ENCODE measurements at places on chromosomes 6 and 20.
A peak's percentile ranks its signal among the peaks of the same experiment; 100 is the strongest.

DNA sequence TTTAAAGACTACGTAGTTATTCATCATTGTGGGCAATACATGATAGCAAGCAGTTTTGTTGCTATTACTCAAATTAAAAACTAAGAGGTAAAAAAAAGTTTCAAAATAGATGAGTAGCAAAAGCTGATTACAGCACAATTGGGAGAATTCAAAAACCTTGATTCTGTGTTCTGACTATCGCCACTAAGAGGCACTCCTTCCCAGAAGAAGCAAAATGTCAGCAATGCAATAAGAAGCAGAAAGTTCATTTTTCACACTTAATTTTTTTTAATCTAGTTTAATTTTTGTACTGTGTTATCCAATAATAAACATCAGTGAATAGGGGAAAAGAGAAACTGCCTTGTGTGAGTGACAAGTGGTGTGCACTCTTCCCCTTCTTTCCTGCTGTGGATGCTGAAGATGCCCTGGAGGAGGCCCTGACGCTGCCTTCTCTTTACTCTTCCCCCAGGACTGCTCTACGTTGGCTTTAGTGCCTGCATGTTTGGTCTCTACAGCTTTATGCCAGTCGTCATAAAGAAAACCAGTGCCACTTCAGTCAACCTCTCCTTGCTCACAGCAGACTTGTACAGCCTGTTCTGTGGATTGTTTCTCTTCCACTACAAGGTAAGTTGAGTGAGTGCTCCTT, 263.2 kb upstream of the PLN start:
- DNase-seq: no peak

DNA sequence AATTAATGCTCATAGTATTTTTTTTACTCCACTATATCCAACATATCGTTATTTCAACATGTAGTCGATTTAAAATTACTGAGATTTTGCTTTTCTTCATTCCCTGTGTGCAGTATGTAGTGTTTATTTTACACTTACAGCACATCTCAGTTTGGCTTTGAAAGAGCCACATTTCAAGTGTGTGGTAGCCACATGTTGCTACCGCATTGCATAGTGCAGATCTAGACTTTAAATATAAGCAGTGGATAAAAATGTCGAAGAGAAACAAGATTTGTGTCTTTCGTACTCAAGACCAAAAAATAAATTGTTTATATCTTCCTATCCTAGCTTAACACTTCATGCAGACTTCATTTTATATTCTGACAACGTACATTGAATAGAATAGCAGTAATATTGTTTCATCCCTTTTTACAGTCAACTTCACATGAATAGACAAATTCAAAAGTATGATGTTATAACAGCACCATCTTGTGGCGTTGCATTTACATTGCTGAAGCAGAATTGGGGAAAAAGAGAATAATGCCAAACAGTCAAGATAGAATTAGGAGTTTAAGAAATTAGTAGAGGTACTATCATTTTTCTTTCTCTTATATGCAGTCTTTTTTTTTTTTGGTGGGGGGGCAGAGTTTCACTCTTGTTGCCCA, 29.9 kb downstream of the FBXO5 start:
- no peak for DNase-seq

DNA sequence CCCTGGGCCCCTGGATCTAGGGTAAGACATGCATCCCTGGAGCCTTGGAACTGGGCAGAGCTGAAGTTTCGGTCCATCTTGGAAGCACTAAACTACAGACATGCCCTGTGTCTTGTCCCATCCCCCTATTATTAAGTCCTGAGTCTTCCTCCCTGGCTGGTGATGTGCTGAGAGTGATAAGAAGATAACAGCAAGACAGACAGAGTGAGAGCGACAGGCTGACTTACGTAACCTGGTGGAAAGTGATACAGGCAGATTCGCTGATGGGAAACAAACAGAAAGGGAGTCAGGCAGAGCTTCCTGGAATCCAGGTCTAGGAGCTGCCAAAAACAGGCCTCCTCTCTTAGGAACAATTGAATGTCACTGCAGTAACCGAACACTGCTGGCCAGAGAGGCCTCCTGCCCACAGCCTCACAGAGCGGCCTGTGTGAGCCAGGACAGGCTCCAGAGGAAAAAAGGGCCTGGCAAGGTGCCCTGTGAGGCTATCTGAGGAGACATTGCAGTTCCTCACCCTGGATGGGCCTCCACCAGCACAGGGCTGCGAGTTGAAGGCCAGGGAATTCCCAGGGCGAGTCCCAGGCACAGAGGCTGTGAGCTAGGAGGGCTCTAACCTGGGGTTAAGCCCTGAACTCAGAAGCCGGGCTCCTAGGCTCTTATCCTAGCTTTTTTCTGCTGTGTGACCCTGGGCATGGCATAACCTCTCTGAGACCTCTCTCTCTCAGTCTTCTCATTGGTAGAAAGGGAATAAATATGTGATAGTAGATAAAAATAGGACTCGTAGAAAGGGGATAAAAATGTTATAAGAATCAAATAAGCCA, 34.2 kb upstream of the B4GALT5 start:
- DNase-seq: no peak

DNA sequence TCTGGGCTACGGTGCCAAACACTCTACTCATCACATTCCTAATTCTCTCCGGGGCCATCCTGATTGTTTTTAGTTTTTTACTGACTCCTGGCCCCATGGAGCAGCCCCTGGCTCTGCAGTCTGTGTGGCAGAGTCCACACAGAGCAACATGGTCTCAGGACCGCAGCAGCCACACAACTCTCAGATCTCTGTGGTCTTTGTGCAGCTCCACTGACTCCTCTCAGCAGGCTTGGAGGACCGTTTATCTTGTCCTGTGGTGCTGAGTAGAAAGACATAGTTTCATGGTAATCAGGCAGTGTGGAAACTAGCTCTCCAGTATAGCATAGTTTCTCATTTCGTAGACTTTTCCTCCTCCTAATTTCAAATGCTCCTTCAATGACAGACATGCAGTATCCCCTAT, 168.4 kb downstream of the EDN1 start:
- no peak for DNase-seq

- DNase-seq: no peak
These were observed 40.0 kb upstream of the POU3F2 start for GRCh38 chr6:98794307-98794842.

- DNase-seq: no peak
These were observed 7.9 kb downstream of the TAAR1 start for GRCh38 chr6:132651062-132651461.

DNA sequence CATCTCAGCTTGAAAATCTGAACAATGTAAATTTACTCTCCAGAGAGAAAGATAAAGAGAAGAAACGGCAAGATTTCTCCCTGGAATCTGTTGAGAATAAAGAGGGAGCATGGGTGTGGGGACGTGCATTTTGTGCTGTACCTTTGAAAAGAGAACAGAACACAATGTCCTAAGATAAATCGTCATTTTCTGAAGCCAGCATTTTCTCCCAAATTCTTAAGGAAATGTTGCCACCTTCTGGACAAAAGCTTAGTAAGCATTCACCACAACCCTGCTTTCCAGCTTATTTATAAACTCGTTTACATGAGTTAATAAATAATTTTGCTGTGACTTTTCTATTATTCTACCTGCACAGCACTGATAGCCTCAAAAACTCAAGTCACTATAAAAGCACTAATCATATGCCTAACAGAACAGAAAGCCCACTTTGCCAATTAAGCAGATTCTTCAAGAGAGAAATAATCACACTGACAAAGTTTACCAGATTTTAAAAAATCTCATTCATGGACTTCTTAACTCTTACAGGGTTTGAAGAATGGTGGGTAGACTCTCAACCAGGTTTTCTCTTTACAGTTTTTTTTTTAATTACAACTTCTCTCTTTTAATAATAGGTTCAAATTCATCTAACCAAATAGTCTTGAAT, 155.8 kb downstream of the MBOAT1 start:
- DNase-seq: peak; percentile 21

DNA sequence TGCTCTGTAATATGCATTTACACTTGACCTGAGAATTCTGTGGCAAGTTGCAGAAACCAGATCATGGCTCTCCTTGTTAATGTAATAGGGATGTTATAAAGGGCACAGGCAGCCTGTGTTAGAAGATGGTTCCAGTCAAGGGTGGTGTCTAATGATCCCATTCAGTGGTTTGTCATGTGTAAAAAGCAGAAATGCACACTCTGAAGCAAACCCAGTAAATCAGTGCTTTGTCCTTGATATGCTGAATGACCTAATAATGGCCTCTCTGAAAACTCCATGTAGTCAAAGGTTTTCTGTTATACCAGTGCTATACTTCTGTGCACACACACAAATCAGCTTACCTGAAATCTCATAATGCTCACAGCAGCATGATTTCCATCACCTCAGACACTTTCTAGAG, 66.2 kb downstream of the SOBP start:
- DNase-seq: no peak

- DNase-seq: no peak
These were observed 1.9 kb downstream of the TMEM30A start for GRCh38 chr6:75282706-75283105.

DNA sequence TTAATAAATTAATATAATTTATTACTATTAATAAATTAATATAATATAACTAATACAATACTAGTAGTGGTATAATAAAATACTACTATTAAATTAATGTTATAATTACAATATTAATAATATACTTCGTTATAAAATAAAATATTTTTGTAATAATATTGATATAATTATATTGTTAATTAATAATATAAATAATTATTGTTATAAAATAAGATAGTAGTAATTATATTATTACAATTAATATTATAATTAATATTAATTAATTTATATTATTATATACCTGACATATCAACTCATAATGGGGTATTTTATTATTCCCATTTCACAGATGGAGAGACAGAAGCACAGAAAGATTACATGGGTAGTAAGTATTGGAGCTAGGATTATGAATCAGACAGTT, 8.9 kb downstream of the BEND6 start:
- no peak for DNase-seq

- DNase-seq: no peak
These were observed 69.9 kb downstream of the CDKAL1 start for GRCh38 chr6:20604159-20604558.

- DNase-seq: no peak
These were observed 489.0 kb downstream of the CDKAL1 start for GRCh38 chr6:21023210-21023609.

DNA sequence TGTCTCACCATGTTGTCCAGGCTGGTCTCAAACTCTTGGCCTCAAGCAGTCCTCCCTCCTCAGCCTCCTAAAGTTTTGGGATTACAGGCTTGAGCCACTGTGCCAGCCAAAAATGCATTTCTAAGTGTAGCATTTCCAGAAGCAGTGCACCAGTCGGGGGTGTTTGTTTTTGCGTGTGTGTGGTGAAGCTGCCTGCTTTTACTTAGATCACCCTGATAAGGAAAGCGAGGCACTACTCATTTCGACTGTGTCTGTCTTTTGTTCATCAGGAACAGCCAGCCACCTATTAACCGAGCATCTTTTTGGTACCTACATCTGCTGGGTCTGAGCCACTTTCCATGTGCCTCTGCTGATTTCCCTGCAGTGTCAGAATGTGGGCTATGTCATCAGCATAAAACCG, 18.7 kb downstream of the SIRT5 start:
- no peak for DNase-seq

Measured in right kidney (tissue), 9 donors.